Pons (tissue), 1 donor: ENCODE measurements at places on chromosomes 2 and 18.

- DNase-seq = peak; percentile 22
Measured at GRCh38 chr2:158620656-158621055, 163.9 kb downstream of the PKP4 start.

GRCh38 chr2:35503738-35504199, 851.8 kb upstream of the CRIM1 start:
- DNase-seq = no peak

- DNase-seq = no peak
Measured at GRCh38 chr2:29796446-29796845, 124.9 kb downstream of the ALK start.

GRCh38 chr2:105112345-105112744, 74.5 kb downstream of the MRPS9 start:
- DNase-seq = no peak

- no peak for DNase-seq
Measured at GRCh38 chr2:109046925-109047508, 58.0 kb upstream of the EDAR start.

DNA sequence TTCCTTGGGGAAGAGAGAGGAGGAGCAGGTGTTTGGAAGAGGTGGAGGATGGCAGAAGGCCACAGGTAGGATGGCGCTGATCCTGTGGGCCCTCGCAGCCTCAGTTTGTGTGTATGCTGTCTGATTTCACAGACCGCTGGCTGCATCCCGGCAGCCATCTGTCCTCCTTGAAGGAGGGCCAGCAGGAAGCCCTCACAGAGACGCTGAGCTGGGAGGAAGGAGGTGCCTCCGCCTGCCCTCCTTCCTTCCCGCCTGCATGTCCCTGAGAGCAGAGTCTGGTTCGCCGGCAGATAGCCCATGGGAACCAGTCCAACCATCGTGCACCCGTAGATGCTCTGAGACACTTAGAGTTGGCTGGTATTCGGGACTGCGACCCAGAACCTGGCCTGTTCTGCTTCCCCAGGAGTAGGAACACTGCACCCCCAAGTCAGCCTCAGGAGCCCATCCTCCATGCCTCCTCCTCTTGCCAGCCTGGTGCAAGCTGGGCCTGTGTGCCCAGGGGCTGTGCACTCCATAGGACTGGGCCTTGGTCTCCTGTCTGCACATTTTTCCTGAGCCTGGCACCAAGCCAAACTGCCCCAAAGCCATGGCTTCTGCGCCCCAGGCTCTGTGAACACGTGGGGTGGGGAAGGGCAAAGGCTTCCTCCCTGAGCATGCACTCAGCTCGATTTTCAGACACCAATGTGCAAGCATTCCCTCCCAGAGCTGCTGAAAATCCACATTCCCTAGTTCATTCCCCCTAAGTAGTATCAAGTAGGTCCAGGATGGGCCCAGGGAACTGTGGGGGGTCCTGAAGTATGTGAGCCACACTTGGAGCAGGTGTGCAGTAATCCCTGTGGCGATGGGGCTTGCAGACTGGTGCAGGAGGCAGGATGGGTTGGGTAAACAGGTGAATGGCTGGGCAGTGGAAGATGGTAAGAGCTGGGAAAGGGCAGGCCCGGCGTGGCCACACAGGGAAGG, 115.6 kb downstream of the SEPTIN10 start:
- no peak for DNase-seq

DNA sequence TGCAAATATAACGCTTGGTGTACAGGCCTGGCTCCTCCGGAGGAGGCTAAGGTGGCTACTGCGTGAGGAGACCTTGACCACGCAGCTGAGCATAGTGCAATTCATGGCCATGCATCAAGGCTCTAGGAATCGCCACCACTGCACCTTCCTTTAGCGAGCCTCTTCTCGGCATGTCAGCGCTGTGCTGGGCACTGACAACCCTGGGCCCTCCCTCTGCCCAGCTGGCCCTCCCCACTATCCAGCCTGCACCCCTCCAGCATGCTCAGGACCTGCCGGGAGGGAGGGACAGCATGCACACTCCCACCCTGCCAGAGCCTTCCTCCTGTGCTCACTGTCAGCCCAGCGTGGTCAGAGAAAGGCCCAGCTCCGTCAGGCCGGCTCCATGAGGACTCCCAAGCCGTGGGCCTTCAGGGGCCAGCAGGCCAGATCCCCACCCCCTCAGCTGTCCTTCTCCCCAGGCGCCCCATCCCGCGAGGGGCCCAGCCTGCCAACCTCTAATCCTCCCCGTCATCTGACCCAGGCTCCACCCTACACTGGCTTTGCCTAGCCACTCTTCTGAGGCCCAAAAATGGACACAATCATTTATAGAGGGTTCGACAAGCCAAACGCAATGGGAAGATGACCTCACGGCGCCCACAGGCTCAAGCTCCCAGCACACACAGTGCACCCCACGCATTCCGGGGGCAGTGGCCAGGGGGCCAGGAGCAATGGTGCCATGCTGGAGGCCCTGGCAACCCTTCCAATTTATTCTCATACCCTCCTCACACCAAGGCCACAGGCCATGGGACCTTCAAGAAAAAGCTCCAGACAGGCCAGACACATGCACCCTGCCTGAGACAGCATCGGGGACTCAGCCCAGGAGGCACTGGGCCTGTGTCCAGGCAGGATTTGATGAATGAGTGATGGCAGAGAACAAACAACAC, 3.5 kb downstream of the BIN1 start:
- peak; percentile 69 for DNase-seq

GRCh38 chr2:96320728-96321622, 4.1 kb upstream of the ITPRIPL1 start:
- no peak for DNase-seq

GRCh38 chr18:27581296-27581904, 396.3 kb upstream of the CHST9 start:
- DNase-seq = no peak

DNA sequence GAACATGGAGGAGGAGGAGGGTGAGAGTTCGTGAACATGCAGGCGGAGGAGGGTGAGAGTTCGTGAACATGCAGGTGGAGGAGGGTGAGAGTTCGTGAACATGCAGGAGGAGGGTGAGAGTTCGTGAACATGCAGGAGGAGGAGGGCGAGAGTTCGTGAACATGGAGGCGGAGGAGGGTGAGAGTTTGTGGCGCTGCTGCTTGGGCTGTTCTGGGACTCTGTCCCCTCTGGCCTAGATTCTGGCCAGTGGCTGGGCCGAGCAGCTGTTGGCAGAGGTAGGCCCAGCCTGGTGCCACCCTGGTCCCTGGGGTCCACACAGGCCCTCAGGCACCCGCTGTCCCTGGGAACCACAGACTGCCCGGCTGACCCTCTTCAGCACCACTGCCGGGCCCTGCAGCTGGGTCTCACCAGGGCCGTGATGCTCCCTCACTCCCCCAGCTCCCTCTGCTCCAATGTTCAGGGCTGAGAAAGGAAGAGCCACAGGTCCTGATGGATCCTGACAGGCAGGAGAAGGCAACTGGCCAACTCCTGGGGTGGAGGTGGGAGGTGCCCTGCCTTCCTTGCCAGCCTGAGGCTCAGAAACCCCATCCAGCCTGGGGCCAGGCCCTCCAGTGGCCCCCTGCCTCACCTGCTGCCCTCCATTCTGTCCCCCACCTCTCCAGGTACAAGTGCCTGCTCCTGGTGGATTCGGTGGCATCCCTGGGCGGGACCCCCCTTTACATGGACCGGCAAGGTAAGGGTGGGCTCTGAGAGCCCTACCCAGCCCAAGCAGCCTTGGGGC, 3.9 kb downstream of the AGXT start:
- no peak for DNase-seq

DNA sequence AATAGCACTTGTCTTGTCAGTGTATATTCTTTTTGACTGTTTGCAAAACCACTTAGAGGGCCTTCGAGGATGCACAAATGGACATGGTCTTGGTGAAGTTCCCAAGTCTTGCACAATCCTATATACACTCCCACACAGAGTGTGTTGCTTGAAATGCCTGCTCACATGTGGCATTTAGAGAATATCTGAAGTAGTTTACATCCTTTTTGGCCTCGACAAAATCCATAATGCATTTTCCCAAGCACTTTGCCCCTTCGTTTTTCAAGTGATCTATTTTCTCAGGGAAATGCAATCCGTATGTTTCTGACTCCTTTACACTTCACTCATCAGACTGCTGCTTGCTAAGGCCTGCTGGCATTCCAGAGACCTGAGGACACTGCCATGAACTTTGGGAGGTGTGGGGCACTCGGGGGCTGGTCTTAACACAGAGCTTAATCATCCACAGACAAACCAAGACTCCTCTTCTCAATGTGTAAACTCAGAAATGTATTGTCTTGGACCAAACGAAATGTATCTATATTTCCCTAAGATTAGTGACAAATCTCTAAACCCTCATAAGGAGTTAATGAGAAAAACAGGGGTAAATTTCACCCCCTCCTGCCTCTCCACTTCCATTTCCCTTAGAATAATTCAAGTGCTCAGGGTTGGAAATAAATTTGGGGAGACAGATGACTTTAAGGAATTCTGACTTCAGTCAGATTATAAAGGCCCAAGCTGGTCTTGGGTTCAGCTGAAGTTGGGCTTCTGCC, 219.3 kb upstream of the APCDD1 start:
- no peak for DNase-seq

GRCh38 chr2:233380132-233380895, 26.0 kb downstream of the DGKD start:
- DNase-seq = no peak

GRCh38 chr18:54906331-54907185, 52.7 kb downstream of the CCDC68 start:
- no peak for DNase-seq

DNA sequence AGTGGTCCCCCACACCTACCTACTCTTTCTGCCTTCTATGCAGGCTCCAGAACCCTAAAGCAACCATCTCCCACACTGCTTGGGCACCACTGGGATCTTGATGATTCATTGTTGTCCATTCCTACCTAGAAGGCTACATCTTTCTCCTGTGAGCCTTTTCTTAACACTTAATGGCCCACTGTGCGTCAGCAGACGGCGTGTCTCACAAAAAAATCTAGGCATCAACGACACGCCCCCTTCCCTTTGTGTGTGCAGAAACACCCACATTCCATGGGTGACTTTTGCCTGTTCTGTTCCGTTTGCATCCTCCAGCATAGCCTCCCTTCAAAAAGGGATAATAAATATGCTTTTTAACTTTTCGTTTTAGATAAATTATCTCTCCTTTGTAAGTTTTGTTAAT, 99.7 kb upstream of the CYRIA start:
- DNase-seq = no peak

GRCh38 chr2:238523158-238524110, 96.7 kb downstream of the ASB1 start:
- DNase-seq = no peak

- no peak for DNase-seq
Measured at GRCh38 chr18:44246001-44246400, 434.7 kb upstream of the SETBP1 start.

DNA sequence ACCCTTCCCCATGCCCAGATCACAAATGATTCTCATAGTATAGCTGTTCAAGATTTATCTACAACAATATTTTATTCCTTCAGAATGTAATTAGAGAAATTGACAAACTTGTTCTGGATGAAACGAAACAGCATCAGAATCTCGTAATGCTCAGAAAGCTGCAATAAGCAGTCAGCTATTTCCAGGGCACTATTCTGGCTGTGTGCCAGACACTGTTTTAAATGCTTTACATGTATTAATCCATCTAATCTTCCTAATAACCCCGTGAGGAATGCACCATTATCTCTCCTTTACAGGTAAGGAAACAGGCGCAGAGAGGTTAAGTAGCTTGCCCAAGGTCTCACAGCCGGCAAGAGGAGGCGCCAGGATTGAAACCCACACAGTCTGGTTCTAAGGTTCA, 10.1 kb upstream of the LYPD6B start:
- no peak for DNase-seq

- DNase-seq = no peak
Measured at GRCh38 chr2:218990052-218990451, 3.2 kb downstream of the CRYBA2 start.

DNA sequence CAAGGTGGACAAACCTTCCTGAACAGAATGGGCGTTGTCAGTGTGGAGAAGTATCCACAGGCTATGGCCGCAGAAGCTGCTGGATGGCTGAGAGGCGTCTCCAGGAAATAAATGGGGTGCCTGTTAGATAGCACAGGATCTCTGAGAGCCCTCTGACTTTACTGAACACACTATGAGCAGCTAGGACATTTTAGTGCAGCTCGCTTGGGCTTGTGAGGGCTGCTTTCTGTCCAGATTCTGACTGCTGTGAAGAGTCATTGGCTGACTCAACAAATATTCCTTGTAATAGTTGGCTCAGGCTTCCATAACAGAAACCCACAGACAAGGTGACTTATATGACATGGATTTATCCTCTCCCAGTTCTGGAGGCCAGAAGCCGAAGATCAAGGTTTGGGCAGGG, 100.2 kb upstream of the SNTG2 start:
- no peak for DNase-seq

DNA sequence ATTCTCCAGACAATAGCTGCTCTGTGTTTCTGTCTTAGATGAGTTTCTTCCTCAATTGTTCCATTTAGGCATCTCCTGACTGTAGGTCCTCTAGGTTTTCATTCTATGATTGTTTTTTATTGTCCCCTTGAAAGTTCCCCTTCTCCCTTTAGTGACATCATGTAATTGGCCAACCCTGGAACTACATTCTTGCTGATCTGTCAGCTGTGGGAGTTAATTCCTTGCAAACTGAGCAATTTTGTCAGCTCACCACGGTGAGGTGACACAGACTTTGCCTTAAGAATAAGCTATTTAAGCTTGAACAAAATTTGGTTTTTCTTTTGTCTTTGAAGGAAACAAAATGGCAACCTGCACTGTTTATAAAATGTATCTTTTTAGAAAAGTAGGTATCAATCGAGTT, 95.9 kb downstream of the TXNL1 start:
- DNase-seq = no peak

- DNase-seq = no peak
Measured at GRCh38 chr2:8304821-8305766, 376.8 kb upstream of the ID2 start.

DNA sequence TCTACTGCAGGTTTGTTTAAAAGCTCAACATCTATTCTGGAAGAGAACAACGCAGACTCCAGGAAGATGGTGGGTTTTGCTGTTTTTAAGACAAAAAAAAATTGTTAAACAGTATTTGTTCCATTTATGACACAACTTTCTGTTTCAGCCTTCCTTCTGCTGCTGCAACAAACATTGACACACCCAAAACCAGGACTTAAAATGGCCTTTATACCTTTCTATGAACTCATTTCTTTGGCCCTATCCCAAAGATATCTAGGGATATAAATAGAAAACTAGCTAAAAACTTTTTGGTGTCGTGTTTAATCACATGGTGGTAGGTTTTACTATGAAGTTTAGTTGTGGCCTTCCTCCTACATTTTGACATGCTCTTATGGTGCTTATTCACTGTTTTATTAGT, 964 bp upstream of the GALNT3 start:
- no peak for DNase-seq

DNA sequence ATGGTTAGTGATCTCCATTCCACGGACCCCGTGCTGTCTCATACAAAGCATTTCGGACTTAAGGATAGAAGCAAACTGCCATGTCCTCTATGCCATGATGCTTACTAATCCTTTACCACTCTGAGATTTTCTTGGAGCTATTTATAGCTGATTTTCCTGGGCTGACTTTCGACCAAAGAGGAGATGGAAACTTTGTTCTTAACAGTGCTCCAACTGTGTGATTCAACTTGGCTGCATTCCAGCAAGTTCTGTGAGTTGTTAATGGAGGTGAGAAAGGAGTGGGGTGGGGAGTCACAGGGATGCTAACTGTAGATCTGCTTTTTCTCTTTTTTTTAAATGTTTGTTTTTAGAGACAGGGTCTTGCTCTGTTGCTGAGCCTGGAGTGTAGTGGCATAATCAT, 45.5 kb upstream of the MSH2 start:
- no peak for DNase-seq

GRCh38 chr2:26330604-26331003, 15.3 kb upstream of the SELENOI start:
- DNase-seq = no peak

GRCh38 chr18:42028247-42028832, 73.3 kb downstream of the PIK3C3 start:
- peak; percentile 58 for DNase-seq
